NCI-H2081 (cell line): ENCODE measurements at places on chromosomes 1 and 21.

- DNase-seq, result no peak
Measured at GRCh38 chr1:178417858-178418257, 78.9 kb downstream of the CLEC20A start.

DNA sequence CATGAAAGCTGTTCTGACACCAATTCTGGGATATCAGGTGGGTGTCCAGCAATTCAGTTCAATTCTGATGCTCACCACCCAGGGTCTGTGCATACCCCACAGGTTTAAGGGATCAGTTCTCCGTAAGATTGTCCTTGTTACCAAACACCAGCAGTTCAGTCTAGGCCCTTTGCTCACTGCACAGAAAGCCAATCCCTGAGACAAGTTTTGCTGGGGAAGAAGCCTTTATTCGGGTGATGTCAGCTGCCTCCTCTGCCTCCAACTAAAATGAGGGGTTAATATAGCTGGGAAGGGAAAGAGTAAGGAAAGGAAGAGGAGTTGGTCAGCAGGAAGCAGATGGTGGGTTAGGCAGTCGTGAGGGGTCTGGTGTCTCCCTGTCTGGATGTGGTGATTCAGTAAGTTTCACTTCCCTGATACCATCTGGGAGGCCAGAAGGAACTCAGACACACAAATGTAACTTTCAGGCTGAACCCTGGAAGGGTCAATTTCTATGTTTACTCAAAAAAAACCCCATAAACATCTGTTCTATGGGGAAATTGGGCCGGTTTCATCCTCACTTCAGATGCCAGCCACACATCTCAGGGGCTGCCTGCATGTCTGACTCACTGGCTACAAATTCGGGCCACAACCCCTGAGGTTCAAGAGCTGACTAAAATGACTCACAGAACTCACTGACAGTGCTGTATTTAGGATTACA lies 83.3 kb upstream of the PGBD5 start:
- no peak for DNase-seq

DNA sequence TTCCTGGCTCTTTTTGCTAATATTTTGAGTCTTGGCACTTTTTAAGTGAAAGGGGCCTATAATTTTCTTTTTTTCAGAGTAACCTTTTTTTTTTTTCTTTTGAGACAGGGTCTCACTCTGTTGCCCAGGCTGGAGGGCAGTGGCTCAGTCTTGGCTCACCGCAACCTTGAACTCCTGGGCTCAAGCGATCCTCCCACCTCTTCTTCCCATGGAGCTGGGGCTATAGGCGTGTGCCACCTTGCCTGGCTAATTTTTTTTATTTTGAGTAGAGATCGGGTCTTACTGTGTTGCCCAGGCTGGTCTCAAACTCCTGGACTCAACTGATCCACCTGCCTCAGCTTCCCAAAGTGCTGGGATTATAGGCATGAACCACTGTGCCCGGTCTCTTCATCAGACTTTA lies 102.8 kb downstream of the DHRS3 start:
- DNase-seq, result no peak

DNA sequence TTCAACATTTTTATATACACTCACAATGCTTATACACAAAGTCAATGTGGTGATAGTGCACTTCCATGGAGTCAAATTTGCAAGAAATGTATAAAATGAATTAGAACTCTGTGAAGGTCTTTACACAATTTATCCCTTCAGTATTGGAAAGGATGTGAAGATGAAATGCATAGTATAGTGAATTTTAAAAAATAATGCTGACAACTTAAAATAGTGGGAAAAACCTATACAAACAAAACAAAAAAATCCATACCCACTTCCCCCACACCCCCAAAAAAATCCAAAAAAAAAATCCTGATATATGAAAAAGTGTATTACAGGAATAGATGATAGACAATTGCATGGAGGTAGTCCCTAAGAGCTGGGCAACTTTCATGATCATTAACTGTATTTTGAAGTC lies 165.3 kb downstream of the HLX start:
- DNase-seq, result no peak

- DNase-seq, result peak; percentile 73
Measured at GRCh38 chr1:205351984-205352713, 4.6 kb downstream of the KLHDC8A start.

DNA sequence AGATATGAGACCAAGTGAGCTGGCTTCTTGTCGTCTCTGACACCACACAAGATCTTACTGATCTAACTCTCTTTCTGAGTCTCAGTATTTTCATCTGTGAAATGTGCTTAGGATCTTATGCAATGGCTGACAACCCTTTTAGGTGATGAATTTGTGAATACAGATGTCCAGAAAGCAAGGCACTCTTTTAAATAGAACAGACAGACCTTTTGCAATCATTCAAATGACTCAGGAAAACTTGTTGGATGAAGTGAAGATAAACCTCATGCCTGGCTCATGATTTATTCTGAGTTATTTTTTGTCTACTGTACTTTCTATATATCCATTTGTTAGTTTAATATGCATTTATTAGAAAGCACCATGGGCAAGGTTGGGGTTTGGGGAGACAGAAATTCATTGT lies 411.3 kb downstream of the PTPRU start:
- DNase-seq, result no peak

- DNase-seq, result no peak
Measured at GRCh38 chr1:191869790-191870312, 288.4 kb upstream of the RGS18 start.

GRCh38 chr1:26913389-26913753 lies 404 bp downstream of the NR0B2 start:
- DNase-seq, result no peak

GRCh38 chr1:29649189-29650040 lies 413.1 kb downstream of the PTPRU start:
- DNase-seq, result peak; percentile 14

- no peak for DNase-seq
Measured at GRCh38 chr1:169392406-169392805, 24.4 kb downstream of the BLZF1 start.

- DNase-seq, result no peak
Measured at GRCh38 chr1:13899856-13900255, 199.9 kb downstream of the PRDM2 start.

GRCh38 chr1:58346036-58346355 lies 200.5 kb downstream of the OMA1 start:
- DNase-seq, result no peak

DNA sequence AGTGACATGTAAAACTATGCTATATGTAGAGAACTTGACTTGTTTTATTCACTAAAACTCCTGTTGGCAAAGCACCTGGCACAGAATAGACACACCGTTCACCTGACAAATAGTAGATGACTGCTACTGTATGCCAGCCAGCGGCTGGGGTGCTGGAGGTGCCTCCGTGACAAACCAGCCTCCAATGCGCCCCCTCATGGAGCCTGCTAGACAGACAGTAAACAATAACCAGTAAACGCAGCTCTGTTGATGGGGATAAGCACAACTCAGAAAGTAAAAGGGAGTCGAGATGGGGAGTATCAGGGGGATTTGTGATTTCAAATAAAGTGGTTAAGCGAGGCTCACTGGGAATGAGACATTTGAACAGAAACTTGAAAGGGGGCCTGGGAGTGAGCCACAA lies 107.2 kb downstream of the PRDM2 start:
- no peak for DNase-seq

- no peak for DNase-seq
Measured at GRCh38 chr1:33445108-33445507, 14.2 kb upstream of the PHC2 start.

DNA sequence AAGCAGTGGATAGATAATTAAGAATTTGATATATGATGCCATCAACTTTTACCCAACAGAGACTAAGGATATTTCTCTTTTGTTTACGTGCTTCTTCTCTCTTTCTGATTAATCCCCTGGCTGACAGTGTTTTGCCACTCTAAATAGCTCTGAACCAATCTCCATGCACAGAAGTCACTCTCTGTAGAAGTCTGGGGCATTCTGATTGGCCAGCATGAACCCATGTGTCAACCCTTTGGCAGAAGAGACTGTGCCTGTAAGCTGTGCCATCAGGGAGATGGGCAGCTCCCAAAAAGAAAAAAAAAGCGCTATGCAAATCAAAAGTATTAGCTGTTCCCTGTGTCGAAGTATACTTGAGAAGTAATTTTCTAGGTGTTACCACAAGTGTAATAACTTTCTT lies 34.1 kb upstream of the NRIP1 start:
- no peak for DNase-seq

GRCh38 chr1:212293579-212293978 lies 8.4 kb downstream of the PPP2R5A start:
- no peak for DNase-seq

DNA sequence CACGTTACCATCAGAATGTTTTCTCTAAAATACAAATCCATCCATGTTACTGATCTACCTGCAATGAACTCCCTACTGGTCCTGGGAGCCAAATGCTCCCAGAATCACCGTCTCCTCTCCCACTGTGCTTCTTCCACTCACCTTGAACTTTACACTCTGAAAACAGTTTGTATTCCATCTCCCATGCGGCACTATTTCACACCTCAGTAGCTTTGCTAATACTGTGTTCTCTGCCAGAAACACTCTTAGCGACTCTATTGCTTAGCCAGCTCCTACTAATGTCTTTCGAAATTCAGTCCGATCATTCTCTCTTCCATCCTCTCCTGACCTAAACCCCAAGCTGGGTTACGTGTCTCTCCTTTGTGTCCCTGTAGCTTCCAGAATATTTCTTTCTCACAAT lies 284.4 kb upstream of the DUSP10 start:
- no peak for DNase-seq

DNA sequence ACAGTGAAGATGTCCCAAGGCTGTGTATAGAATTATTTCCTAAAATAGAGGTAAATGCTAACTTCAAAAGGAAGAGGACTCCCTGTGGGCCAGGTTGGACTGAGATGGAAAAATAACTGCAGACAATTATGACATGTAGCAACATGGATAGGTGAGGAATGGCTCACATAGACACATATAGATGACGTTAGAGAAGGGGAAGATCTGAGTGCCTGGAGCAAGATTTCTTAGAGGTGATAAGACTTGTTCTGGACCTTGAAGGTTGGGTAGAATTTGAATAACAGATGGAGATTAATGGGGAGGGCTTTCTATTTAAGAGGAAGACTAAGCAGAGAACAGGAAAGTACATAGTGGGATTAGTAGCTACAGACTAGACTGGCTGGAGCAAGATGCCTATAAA lies 76.9 kb downstream of the C1orf21 start:
- no peak for DNase-seq

DNA sequence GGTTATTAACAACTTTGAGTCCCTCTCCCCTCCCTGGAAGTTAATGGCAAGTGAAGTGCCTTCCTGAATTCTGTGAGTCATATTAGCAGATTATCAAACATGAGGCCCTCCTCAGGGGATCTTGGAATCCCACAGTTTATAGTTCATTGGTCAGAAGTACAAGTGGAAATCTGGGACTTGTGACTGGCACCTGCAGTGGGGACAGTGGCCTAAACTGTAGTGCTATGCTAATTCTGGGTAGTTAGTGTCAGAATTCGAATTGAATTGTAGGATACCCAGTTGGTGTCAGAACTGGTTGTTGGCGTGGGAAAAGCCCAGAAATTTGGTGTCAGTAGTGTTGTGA lies 26.2 kb downstream of the ZYG11B start:
- DNase-seq, result no peak

DNA sequence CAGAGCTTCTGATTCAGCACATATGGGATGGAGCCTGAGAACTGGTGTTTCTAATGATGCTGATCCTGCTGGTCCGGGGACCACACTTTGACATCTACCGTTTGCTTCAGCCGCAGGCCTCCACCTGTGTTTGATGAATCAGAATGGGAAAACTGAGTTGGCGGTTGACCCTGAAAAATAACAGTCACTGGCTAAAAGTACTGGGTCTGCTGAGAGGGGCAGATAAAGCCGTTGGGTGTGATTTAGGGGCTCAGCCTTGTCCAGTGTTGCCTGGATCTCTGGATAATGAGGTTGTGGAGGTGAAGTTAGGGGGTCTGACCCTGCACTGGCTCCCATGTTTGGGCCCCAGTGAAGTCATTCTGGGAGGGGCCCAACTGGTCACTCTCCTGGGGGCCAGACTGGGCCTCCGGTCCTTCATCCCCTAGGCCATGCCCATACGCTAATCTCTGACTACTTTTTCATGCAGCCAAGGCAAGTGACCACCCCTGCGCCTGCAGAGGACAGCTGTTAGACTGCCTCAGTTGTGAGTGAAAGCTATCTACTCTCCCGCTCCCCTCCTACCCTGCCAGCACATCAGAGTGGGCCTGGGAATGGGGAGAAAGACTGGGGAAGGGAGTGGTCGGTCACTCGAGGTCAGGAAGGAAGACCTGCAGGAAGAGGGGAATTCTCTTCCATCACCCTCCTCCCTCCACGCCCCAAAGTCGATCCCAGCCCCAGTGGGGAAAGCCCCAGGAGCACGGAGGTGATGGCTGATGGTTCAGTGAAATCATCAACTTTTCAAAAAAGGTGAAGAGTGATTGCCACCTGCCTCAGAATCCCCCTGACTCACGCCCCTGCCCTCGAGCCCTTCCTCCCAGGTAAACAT lies 27.7 kb downstream of the VASH2 start:
- DNase-seq, result no peak

DNA sequence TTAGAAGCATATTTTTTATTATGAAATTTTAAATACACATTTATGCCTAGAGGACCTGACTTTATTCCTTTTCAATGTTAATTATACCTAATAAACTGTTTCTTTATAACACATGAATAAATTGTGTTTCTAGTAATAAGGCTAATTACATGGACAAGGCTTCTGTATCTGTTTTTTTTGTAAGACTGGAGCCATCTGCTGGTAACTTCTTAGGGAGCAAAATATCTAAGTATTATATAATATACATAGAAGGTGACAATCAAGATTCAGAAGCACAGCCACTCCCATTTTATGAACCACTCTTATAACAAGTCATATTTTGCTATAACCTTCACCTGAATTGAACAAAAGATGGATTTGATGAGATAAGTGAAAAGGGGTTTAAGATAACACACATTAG lies 84.2 kb downstream of the LBR start:
- DNase-seq, result no peak

- DNase-seq, result peak; percentile 37
Measured at GRCh38 chr1:19735440-19736127, 64.1 kb downstream of the TMCO4 start.

- DNase-seq, result no peak
Measured at GRCh38 chr1:208929575-208929974, 653.9 kb upstream of the CAMK1G start.

- DNase-seq, result no peak
Measured at GRCh38 chr1:80534606-80535360, 1266.0 kb upstream of the ADGRL2 start.

- DNase-seq, result no peak
Measured at GRCh38 chr1:32399843-32400242, 5.6 kb upstream of the BSDC1 start.

DNA sequence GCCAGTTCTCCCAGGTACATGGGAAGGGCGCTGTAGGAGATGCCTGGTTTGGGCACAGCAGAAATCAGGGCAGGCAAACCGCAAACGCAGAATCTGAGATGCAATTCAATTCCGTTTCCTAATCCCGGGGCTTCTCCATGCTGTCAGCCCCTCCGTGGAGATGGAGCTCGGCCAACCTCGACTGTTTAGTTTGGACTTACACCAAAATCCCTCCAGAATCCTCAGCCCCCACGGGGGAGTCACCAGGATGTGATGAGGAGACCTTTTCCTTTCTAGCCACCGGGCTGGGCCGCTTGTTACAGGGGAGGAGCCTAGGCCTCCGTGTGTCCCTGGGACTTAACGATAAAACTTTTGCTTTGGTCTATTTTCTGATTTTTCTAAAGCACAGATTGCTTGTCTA lies 7.9 kb downstream of the SLC2A7 start:
- no peak for DNase-seq
